ENCODE measurements at places on chromosomes 4 and X. TPM values are rescaled to one million over a fixed set of nuclear protein-coding genes. Genes with fewer than 3 reads are reported as not detected.

H2BW2 gene
- not detected for total RNA-seq

CT47B1 gene
- total RNA-seq = not detected

CFI gene
- total RNA-seq = 38.8 TPM

SPIN2A gene
- total RNA-seq = 1.4 TPM

CLNK gene
- total RNA-seq = not detected

USP51 gene
- 4.3 TPM for total RNA-seq

ANXA3 gene
- 25.8 TPM for total RNA-seq

FAM47E gene
- not detected for total RNA-seq

SAGE1 gene
- not detected for total RNA-seq

MAGEA9B gene
- not detected for total RNA-seq

LGI2 gene
- 0.94 TPM for total RNA-seq

TCEAL5 gene
- total RNA-seq = not detected

SYNPO2 gene
- total RNA-seq = 6.8 TPM

IL1RAPL1 gene
- total RNA-seq = 0.58 TPM

SPANXA2 gene
- total RNA-seq = not detected

SLITRK4 gene
- total RNA-seq = 13.2 TPM

IL15 gene
- 3.7 TPM for total RNA-seq

SMARCA5 gene
- total RNA-seq = 18.6 TPM

FANCB gene
- total RNA-seq = 0.58 TPM

NOX1 gene
- total RNA-seq = 0.47 TPM

TMEM255A gene
- 0.26 TPM for total RNA-seq

EVC gene
- total RNA-seq = 29.2 TPM

ZXDA gene
- total RNA-seq = 4.2 TPM

TLR8 gene
- not detected for total RNA-seq

UGT2B11 gene
- not detected for total RNA-seq

PPBP gene
- not detected for total RNA-seq

RS1 gene
- total RNA-seq = not detected

BEX1 gene
- not detected for total RNA-seq

MMRN1 gene
- 0.58 TPM for total RNA-seq

SGMS2 gene
- total RNA-seq = 42.8 TPM

MAP7D2 gene
- total RNA-seq = 0.09 TPM

SMR3B gene
- total RNA-seq = not detected

MAGEA4 gene
- not detected for total RNA-seq

GPRASP1 gene
- total RNA-seq = 0.85 TPM

GPC4 gene
- total RNA-seq = 3.5 TPM

CPZ gene
- 38.3 TPM for total RNA-seq
